ENCODE measurements at places on chromosomes 4 and X.

DNA sequence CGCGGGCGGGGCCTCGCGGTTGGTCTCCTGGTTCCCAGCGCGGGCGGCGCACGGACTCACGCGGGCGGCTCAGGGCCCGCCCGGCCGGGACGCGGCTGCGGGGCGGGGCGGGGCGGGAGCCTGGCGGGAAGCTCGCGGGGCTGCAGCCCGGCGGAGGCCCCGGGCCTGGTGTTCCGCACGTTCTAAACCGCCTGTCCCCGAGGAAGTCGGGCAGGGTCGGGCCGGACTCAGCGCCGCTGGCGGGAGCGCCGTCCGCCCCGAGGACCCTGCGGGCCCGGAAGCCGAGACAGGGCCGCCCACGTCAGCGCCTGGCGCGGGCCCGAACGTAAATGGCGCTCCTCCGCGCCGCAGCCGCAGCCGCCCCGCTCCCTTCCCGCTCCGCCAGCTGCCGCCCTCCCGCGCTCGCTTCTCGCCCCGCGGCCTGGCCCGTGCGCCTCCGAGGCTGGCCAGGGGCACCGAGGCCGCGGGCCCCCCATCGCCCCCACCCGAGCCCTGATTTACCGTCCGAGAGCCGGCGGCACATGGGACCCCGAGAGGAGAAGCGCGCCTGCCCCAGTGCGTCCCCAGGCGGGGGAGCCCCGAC is 309 bp upstream of the CTBP1 start:
- peak; percentile 27 for DNase-seq

DNA sequence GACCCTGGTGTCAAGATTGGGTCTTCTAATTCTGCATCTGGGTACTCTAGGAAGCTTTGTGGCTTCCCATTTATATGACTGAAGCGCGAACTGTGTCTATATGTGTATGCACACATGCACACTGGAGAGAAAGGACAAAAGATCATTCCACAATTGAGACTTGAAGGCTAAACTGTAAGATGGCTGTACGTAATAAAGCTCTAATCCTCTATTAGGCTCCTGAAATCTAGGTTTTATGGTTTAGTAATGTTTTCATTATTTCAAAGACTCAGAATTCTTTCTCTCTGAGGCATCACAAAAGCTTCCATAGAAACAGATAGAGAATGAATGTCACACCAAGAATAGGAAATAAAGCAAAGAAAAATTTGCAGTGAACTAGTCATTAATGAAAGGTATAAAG is 320.7 kb upstream of the FTHL17 start:
- no peak for DNase-seq

- DNase-seq = no peak
Measured at GRCh38 chr4:76623217-76624045, 188.4 kb downstream of the SHROOM3 start.

DNA sequence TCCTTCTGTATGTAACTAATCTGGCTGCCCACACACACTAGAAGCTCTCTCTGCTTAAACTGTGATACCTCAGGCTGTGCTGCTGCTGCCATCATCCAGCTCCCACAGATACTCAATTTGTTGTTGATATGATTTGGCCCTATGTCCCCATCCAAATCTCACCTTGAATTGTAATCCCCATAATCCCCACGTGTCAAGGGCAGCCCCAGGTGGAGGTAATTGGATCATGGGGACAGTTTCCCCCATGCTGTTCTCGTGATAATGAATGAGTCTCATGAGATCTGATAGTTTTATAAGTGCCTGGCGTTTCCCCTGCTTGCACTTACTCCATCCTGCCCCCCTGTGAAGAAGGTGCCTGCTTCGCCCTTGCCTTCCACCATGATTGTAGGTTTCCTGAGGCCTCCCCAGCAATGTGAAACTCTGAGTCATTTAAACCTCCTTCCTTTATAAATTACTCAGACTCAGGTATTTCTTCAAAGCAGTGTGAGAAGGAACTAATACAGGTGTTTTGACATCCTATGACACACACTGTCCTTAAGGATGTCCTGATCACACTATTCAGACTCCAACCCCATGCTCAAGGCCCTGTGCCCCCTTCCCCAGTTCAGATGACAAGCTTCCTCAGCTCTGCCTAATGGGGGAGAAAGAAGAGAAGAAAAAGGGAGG is 2.9 kb upstream of the ATOH1 start:
- no peak for DNase-seq

- DNase-seq = no peak
Measured at GRCh38 chr4:108360754-108361445, 192.2 kb upstream of the LEF1 start.

DNA sequence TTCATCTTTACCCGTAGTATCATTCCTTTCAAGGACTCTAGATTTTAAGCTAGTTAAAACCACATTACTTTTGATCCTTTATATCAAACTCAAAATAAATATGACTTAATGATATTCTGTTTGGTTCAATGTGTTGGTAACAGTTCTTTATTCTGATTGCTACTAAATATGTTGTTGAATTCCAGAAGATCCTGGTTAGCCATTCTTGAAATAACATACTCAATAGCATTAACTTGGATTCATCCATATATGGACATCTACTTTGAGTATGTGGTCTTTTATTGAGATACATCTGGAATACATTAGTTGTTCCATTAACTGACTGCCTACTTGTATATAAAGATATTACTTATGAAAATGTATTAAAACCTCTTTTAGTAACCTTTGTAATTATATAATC is 27.5 kb upstream of the PCDH18 start:
- DNase-seq = no peak

DNA sequence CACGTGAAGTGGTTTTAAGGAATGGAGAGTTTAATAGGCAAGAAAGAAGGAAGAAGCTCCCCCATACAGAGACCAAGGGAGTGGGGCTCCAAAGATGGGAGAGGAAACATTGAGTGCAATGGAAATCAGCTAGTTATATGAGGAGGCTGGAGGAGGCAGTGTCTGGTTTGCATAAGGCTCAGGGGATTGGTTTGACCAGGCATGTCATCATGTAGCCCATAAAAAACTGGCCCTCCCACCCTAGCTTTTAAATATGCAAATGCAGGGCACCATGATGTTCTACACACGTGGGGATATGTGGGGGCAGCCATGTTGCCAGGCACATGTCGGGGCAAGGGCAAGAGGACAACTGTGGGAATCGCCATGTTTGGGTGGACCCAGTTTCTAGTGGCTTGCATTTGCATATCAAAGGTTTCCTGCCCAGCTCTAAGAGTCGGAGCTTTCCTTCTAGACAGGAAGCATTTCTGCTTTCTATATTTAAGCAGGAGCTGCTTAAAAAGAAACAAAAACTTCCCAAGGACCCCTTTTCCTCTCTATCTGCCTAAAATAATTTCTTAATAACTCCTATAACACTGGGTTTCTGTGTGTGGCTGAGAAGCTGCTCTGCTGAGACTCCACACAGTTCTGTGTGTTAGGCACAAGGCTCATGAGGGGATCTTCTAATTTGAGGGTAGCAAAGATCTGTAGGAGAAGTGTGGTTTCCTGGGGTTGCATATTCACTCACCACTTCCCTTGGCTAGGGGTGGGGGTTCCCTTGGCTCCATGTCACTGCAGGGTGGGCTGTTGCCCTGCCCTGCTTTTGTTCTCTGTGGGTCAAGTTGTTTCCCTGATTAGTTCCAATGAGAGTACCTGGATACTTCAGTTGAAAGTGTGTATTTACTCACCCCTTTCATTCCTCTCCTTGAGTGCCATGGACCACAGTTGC is 113.5 kb downstream of the VSIG4 start:
- DNase-seq = no peak

DNA sequence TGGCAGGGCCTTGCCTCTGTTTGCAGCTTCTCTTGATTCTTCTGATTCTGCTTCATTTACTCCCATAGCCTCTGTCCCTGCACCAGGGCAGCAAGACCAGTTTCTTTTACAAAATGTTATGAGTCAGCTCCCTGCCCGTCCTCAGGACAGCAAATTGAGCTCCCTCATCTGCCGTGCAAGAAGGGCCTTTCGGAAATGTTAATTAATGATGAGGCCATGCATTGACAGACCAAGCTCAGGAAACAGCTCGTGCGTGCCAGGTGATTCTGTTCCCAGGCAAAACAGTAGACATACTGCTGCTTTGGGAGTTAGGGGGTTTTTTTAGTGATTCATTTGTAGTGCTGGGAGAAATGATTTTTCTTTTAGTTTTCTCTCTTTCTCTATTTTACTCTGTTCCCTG is 231.7 kb downstream of the FBXW7 start:
- no peak for DNase-seq

- DNase-seq = no peak
Measured at GRCh38 chr4:176123710-176124407, 58.2 kb downstream of the WDR17 start.

GRCh38 chrX:6574762-6575161 is 39.8 kb upstream of the VCX3A start:
- DNase-seq = no peak

GRCh38 chr4:17511051-17511450 is 839 bp downstream of the QDPR start:
- no peak for DNase-seq

GRCh38 chr4:58553031-58553430 is 1442.8 kb upstream of the IGFBP7 start:
- DNase-seq = no peak

- no peak for DNase-seq
Measured at GRCh38 chrX:136608295-136608933, 39.5 kb upstream of the CD40LG start.

DNA sequence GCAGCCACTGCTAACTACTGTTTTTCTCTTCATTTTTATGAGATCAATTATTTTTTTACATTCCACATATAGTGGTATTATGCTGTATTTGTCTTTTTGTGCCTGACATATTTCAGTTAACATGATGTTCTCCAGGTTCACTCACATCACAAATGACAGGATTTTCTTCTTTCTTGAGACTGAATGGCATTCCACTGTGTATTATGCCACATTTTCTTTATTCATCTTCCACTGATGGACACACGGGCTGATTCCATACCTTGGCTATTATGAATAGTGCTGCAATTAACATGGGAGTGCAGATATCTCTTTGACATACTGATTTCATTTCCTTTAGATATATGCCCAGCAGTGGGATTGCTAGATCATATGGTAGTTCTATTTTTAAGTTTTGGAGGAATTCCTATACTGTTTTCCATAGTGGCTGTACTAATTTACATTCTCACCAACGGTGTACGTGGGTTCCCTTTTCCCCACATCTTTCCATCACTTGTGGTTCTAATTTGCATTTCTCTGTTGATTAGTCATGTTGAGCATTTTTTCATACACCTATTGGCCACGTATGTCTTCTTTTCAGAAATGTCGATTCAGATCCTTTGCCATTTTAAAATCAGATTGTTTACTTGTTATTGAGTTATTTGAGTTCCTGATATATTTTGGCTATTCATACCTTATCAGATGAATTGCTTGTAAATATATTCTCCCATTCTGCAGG is 14.9 kb upstream of the ZCCHC4 start:
- DNase-seq = no peak

- DNase-seq = peak; percentile 13
Measured at GRCh38 chr4:70722199-70722791, 531 bp downstream of the RUFY3 start.

DNA sequence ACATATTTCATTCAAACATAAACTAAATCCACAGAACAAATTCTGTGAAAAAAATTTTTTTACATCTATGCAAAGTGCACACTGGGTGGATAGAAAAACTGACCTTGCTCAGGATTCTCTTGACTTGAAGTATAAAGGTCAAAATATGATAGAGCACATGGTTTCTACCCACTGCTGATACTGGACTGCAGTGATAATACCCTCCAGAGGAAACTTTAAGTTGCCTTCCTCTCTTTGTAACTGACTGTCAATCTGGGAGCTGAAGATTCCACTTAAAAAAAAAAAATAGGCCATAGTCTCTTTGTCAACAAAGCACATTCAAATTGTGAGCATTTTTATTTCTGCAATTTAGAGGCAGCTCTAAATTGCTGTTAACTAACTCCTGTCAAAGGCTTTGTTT is 3.2 kb upstream of the AMMECR1 start:
- no peak for DNase-seq

All from DMS79 treated with DMSO at 0.1 percent for 48 hours (cell line).